ENCODE measurements at places on chromosomes 1 and 21.

GRCh38 chr1:227828786-227829185 lies 13.3 kb downstream of the PRSS38 start:
- no peak overlapping the region for H3K27ac ChIP-seq
- H3K4me3 ChIP-seq, result no peak overlapping the region
- no peak for DNase-seq
- H3K4me1 ChIP-seq, result no peaks in the 10 kb centered on the region
- H3K27me3 ChIP-seq, result peaks cover 30% of the 10 kb centered on the region

- DNase-seq, result no peak
- no peak overlapping the region for H3K4me3 ChIP-seq
- H3K36me3 ChIP-seq, result peaks cover 38% of the 10 kb centered on the region
- H3K27ac ChIP-seq, result peak overlapping the region; percentile 37
These were observed 62.8 kb downstream of the NVL start for GRCh38 chr1:224266915-224267856.

GRCh38 chr1:30418939-30419720 lies 304.3 kb downstream of the MATN1 start:
- H3K27me3 ChIP-seq, result peaks cover 22% of the 10 kb centered on the region
- no peak overlapping the region for H3K27ac ChIP-seq
- H3K36me3 ChIP-seq, result no peaks in the 10 kb centered on the region
- no peak for DNase-seq
- no peaks in the 10 kb centered on the region for H3K4me1 ChIP-seq

GRCh38 chr1:200041337-200042118 lies 14.0 kb downstream of the NR5A2 start:
- peaks cover 24% of the 10 kb centered on the region for H3K4me1 ChIP-seq
- DNase-seq, result no peak
- peak overlapping the region; percentile 51 for H3K27ac ChIP-seq
- H3K27me3 ChIP-seq, result peaks cover 68% of the 10 kb centered on the region

DNA sequence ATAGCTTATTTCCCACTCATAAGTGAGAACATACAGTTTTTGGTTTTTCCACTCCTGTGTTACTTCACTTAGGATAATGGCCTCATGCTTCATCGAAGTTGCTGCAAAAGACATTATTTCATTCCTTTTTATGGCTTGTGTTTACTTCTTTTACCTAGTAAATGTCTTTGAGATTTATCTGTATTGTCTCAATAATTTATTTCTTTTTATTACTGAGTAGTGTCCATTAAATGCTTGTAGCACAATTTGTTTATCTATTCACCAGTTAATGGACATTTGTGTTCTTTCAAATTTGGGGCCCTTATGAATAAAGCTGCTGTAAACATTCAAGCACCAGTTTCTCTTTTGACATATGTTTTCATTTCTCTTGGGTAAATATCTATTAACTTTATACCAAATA lies 86.0 kb downstream of the UCHL5 start:
- H3K4me3 ChIP-seq, result no peak overlapping the region
- DNase-seq, result no peak
- H3K36me3 ChIP-seq, result peaks cover 2% of the 10 kb centered on the region

DNA sequence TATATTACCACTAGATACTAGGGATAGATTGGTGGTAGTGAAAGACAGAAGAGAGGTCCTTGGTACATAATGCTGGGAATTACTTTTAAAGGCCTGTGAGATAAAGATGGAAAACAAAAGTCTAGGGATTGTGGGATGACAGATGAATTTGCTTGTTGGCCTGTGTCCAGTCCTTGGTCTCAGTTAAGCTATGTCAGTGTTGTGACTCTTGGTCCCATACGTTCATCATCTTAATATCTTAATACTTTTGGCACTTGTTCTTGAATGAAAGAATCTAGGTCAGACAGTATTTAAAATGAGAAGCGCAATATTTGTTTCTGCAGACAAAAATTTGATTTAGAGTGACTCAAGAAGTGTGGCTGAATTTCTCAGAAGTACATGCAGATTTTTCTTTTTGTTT lies 7.6 kb downstream of the RPL5 start:
- peak overlapping the region; percentile 7 for H3K4me3 ChIP-seq
- DNase-seq, result no peak
- peaks cover 43% of the 10 kb centered on the region for H3K4me1 ChIP-seq

GRCh38 chr1:103563056-103563455 lies 8.3 kb upstream of the AMY2B start:
- H3K4me1 ChIP-seq, result peaks cover 7% of the 10 kb centered on the region
- no peak overlapping the region for H3K4me3 ChIP-seq
- H3K27me3 ChIP-seq, result no peaks in the 10 kb centered on the region
- DNase-seq, result no peak
- H3K27ac ChIP-seq, result peak overlapping the region; percentile 20

DNA sequence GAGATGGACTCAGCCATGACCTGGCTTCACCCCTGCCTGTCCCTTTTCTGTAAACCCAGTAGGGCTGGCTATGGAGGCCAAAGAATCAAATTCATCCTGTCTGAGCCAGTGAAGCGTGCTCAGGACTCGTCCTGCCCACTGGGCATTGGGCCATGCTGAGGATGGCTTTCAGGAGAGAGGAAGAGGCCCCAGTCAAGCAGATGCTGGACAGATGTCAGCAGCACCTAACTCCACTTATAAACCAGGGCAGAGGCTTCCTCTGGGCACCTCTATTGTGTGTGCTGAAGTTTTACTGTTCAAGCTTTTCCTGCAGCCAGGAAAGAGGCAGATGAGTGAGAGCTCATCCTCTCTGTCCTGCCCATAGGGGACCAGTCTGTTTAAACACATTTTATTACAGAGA lies 97.4 kb upstream of the GCLM start:
- H3K4me1 ChIP-seq, result no peaks in the 10 kb centered on the region
- H3K27me3 ChIP-seq, result peaks cover 13% of the 10 kb centered on the region
- no peak overlapping the region for H3K4me3 ChIP-seq
- no peak overlapping the region for H3K27ac ChIP-seq
- H3K36me3 ChIP-seq, result no peaks in the 10 kb centered on the region

- peak overlapping the region; percentile 93 for H3K27ac ChIP-seq
- peaks cover 87% of the 10 kb centered on the region for H3K4me1 ChIP-seq
- peaks cover 37% of the 10 kb centered on the region for H3K36me3 ChIP-seq
- DNase-seq, result no peak
- H3K4me3 ChIP-seq, result no peak overlapping the region
These were observed 11.8 kb downstream of the NUAK2 start for GRCh38 chr1:205309741-205310140.
